ENCODE measurements at places on chromosomes 7 and 10.
A peak's percentile ranks its signal among the peaks of the same experiment; 100 is the strongest.

DNA sequence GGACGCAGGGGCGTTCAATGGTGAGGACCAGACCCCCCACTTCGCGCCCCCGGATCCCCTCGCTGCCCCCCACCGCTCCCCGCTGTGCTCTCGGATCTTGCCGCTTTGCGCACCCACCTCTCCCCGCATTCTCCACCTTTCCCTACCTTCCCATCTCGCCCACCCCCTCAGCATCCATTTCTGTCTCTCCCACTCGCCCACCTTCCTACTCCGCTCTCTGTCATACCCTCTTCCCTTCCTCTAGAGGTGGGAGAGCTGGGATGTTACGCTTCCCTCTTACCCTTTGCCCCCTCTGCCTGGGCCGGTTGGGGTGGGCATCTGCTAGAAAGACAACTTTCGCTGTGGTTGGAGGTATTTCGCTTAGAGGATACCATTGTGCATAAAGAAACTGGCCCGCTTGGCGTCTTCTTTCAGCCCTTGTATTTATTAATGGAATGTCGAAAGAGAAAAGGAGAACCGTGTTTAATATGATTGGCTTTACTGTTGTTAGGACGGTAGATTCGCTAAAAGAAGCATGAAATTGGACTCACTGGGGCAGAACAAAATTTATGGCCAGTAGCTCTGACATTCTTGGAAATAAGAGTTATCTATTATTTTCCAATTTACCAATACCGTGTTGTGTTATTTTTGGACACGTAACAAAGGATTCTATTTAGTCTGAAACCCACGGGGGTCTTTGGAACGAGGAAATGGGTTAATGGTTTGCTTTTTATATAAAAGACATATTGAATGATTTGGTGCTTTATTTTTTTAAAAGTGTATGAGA is 873 bp downstream of the PRKAR2B start:
- DNase-seq: no peak

DNA sequence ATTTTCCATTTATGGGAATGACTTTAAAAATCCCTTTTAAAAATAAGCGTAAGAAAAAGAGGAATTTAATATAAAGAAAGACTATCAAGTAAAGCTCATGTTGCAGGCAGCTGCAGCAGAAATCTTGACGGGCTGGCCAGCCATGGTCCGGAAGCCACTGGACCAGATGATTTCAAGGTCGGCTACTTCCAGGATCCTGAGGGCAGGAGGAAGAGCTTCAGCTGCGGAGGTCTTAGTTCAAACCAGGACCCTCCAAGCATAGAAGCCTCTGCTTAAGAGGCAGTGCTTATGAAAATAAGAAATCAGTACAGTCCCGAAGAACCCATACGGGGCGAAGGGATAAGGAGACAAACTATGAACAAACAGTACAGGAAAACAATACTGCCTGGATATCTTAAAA is 220.2 kb upstream of the CELF2 start:
- DNase-seq: no peak

DNA sequence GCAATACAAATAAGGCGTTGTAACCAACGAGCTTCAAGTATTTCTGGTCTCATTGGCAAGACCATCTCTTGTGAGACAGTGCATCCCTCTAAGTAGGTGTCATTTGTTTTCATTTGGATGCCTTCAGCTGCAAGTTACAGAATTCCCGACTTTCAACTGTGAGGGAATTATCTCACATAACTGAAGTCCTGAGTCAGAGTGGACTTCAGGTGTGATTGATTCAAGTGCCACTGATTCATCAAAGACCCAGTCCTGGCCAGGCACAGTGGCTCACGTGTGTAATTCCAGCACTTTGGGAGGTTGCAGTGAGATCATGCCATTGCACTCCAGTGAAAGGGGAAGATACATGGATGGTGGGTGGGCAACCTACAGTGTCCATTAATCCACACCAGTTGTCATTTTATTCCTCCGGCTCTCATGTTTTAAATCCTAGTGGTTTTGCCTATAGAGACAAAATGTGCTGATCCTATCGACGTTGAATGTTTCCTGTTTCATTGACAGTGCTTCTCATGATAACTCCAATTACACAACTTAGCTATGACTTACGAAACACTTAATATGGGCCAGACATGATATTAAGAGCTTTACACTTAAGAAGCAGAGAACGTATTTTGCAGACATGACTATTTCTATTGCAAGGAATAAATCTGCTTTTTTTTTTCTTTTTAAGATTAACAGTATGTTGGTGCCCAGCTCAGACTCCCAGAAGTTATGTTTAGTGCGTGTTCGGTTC is 268.0 kb downstream of the FRMD4A start:
- peak; percentile 81 for DNase-seq

DNA sequence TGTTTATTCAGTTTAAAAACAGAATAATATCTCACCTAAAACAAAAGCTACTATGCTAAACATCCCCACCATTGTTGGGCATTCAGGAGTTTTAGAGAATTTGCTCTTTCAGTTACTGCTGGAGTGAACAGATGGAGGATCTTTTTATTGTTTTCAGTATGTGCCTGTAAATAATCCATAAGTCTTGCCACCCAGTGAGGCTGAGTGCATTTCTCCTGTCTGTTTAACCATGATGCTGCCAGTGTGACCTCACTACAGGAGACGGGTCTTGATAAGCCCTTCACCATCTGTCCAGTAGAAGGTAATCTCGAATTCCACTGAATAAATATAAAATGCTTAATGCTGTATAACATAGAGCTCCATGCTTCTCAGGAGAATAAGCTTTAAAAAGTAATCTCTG is 430.9 kb downstream of the POM121L12 start:
- DNase-seq: no peak

GRCh38 chr10:129626309-129626708 is 159.3 kb downstream of the MGMT start:
- no peak for DNase-seq

GRCh38 chr10:79181698-79182521 is 113.1 kb downstream of the ZMIZ1 start:
- DNase-seq: peak; percentile 47

DNA sequence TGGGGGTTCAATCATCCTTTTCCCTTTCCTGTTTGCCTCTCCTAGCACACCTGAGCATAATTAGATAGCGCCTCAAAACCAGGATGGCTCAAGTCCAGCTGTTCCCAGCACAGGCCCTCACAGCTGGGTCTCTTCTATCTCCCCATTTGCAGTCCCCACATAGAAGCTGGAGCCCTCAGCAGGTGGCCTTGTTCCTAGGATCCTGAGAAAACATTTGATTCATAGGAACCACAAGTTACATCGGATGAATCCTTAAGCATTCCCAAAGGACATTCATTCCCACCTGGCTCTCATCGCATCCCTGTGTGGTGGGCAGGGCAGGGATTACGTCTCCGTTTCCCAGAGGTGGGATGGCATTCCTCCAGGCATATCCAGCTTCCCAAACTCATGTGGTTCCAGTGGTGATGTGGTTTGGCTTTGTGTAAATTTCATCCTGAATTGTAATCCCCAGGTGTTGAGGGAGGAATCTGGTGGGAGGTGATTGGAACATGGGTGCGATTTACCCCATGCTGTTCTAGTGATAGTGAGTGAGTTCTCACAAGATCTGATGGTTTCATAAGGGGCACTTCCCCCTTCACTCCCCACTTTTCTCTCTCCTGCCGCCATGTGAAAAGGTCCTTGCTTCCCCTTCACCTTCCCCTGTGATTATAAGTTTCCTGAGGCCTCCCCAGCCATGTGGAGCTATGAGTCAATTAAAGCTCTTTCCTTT is 49.8 kb upstream of the LEP start:
- DNase-seq: no peak

GRCh38 chr10:102729029-102730026 is 14.4 kb upstream of the WBP1L start:
- DNase-seq: peak; percentile 79

DNA sequence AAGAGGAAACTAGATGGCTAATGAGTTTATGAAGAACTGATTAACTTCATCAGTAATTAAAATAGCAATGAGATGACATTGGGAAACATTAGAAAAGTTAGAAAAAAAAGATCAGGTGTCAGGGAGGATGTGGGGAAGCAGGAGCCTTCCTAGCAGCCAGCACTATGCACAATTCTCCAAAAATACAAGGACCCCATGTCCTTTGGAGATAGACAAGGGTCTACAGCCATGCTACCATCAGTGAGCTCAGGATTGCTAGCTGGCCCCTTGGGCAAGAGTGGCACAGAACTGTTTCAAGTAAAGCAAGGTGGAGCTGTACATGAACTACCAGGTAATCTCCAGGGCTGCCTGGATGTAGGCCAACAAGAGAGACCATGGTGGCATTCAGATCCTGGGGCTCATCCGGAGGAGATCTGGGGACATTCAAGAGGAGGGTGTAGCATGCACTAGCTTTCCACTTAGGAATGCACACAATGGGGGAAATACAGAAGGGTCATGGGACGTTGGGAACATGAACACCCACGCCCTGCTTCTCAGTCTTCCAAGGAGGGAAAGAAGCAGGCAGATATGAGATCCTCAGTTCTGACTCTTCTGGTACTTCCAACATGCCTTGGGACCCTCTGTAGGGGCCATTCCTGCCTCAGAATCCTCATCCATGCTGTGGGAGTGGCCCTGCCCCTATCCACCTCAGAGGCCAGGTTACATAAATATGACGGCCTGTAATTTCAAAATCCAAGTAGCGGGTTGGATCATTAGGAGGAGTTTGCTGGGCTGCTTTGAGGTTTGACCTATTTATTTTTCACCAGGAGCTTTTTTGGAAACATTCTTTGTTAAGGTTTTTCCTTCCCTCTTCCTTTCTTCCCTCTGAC is 82.2 kb upstream of the HABP2 start:
- DNase-seq: no peak

DNA sequence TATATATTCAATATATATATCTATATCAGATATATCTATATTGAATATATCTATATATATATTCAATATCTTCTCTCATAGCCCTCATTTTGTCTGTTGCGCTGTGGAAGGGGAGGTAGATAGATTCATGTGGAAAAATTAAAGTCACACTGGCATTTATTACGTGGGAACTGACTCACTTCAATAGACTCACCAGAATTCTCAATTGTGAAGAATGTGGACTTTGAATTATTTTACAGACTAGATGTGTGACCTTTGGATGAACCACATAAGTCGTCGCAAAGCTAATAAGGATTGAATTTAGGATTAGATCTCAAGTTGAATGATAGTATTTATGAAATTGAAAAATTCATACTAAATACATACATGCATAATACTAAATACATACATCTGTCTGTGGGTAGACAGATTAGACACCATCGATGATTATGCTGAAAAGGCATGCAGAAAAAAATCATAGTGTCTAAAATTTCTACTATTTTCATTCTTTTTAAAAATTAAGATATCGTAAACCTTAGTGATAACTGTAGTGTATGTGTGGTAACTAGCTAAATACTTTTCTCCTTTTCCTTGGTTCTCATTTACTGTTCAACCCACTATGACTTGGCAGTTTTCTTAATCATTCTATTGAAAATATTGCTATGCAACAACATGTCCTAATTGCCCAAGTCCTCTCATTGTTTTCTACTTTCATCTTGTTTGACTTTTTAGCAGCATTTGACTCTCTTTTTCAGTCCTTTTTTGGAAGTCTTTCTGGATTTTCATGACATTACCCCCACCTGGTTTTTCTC is 61.8 kb upstream of the A1CF start:
- DNase-seq: no peak

GRCh38 chr7:70371652-70372051 is 760.3 kb upstream of the GALNT17 start:
- DNase-seq: no peak

GRCh38 chr7:26001662-26002244 is 150.2 kb upstream of the NFE2L3 start:
- no peak for DNase-seq

DNA sequence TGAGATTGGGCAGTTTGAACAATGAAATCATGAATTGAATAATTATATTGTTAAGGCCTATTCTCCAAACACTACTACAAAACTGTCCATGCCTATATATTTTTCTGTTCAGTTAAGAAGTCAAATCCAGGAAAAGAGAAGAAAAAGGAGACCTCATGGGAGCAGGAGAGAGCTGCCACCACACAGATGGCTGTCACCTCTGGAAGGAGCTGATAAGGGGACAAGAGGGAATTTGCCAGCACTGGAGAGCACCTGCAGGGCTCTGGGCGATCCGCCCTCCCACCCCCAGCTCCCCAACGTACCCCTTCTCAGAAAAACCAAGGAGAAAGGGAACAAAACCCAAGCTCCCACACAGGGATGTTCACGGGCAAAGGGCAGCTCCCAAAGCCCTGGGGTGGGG is 227.8 kb downstream of the TNS3 start:
- DNase-seq: no peak

- DNase-seq: no peak
Observed at GRCh38 chr7:143396182-143396581, 12.5 kb downstream of the EPHA1 start.

- DNase-seq: no peak
Observed at GRCh38 chr7:95245828-95246500, 78.4 kb downstream of the PON1 start.

DNA sequence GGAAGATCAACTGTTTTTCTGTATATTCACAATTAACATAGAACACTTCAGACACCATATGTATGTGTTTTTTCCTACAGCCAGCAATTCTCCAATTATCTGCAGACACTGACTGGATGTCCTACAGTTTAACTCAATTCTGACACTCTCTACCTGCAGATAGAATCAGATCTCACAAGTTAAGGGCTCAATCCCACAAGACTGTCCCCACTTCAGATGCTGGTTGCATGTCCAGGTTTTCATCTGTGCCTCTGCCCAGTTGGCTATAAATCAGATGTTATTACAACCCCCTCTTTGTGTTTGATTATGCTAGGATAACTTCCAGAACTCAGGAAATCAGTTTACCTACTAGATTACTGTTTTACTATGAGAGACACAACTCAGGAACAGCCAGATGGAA is 295.9 kb downstream of the TWIST1 start:
- DNase-seq: no peak

DNA sequence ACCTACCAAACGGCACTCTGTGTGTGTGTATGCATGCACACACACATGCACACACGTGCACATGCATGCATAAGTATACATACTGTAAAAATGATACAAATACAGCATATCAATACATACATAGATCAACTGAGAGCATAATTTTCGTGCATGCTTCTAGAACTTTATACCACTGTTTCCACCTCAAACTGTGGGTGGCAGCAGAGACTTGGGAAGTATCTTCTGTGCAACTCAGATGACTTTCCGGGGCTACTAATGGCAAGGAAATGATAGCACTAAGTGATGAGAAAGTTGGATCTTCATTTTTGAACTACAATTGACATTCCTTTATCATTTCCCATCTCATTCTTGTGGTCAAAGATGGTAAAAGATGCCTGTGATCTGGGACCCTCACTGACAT is 570.7 kb downstream of the REEP3 start:
- DNase-seq: peak; percentile 56

GRCh38 chr7:92714280-92714679 is 122.1 kb downstream of the CDK6 start:
- DNase-seq: no peak

- DNase-seq: no peak
Observed at GRCh38 chr7:40772096-40772495, 637.3 kb downstream of the SUGCT start.

GRCh38 chr10:71263376-71263775 is 51.0 kb downstream of the UNC5B start:
- no peak for DNase-seq

- no peak for DNase-seq
Observed at GRCh38 chr7:144819566-144819965, 16.3 kb downstream of the TPK1 start.

Measured in kidney tubule cell (primary cell).